Caki2 (cell line): ENCODE measurements at places on chromosomes 1 and 21. TPM values are rescaled to one million over a fixed set of nuclear protein-coding genes. Genes with fewer than 3 reads are reported as not detected.

DNA sequence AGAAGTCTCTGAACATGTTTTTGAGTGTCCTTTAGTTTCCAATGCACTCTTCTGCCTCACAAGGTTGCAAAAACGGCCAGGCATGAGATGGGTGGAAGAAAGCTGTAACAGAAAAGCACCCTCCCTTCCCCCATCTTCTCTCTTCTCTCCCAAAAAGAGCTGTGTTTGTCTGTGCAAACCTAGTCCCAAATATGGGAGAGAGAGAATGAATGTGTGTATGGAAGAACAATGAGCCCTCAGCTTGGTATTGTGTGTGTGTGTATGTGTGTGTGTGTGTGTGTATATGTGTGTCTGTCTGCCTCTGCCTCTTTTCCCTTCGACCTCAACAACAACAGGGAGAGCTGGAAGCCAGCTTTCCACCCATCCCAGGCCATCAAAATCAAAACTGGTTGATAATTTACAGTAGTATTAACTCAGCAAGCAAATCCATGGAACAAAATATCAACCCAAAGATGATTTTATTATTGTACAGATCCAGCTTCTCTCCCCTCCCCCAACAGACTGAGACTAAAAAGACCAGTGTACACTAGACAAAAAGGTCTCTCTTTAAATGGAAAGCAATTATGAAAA is 1.8 kb downstream of the RERE start:
- peak; percentile 66 for DNase-seq

GRCh38 chr1:234313171-234313570 is 60.1 kb upstream of the COA6 start:
- DNase-seq: no peak

GRCh38 chr1:41914516-41914915 is 4.2 kb downstream of the HIVEP3 start:
- no peak for DNase-seq

Gene OR4F16
- total RNA-seq: not detected in 2 replicates
